ENCODE measurements at places on chromosomes 7 and 10.

GRCh38 chr7:13639396-13639795 is 350.1 kb downstream of the ETV1 start:
- DNase-seq = no peak

DNA sequence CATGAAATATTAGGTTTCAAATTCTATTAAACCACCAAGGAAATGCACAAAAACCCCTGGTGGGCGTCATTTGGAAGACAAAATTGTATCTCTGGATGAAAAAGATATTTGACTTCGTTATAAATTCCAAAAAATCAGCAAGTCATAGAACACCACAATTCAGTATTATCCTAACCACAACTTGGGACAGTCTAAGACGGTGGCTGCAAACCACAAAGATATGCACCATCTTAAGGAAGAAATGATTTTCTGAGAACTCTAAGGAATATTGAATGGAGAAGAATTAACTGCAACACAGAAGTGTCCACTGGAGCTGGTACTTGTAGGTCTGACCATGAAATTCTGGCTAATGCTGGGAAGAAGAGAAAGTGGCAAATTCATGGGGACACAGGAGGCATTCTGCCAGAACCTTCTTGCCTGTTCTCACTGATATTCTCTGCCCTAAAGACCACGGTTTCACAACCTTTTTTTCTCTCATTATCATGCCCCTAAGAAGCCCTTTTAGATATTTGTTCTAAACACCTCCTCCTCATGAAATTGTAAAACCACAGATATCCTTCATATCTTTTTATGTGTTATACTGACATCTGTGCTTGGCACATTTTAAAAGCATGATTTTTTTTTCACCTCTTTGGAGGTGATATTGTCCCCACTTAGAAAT is 92.9 kb downstream of the SFMBT2 start:
- no peak for DNase-seq

DNA sequence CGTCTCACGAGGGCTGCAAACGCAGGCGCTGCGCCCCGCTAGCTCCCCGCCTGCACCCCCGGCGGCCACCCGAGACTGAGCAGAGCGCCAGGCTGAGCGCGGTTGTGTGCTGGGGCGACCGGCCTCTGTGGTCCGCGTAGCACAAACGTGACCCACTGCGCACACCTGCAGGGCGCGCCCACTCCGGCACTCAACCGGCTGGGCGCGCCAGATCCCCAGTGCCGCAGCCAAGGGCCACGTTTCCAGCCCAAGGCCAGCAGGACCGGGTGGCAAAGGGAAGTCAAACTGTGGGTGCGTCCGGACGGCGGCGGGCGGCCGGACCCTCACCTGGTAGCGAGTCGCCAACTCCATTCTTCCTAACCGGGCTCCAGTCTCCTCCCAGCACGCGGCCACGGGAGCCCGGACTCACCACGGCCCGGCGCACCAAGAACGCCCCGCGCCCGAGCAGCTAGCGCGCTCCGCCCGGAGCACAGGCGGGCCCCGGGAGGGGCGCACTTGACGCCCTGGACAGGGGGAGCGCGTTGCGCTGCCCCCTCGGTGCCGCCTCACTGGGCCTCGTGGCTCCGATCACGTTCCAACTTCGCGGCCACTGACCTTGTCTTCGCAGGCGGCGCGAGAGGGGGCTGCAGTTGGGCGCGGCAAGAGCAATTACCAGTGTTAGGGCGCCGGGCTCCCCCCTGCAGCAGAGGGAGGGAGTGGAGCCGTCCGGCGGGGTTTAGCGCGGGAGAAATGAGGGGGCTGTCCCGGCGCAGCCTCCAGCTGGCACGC is at the start of gene CDCA7L:
Gene CDCA7L, minus strand, starts transcription at position 446 of the 768 bp plus-strand sequence. Its CDS starts 95 bp downstream, at position 351.
- peak; percentile 86 for DNase-seq

- DNase-seq = no peak
Measured at GRCh38 chr10:129275886-129276285, 191.2 kb upstream of the MGMT start.

DNA sequence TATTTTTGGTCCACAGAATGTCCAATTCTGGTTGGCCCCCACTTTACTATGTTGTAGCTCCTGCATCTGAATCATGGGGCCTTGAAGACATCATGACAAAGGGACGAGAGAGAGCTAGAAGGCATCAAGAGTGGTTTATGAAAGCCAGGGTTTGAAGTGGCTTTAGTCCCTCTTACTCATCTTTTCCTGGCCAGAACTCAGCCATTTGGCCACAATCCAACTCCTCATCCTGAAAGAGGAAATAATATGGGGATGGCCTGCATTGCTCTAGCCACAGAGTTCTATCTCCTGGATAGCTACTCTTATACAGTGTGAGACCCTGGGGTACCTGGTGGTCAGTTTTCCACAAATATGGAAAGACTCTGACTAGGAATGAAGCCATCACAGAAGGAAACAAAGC is 418.9 kb downstream of the XPNPEP1 start:
- no peak for DNase-seq

DNA sequence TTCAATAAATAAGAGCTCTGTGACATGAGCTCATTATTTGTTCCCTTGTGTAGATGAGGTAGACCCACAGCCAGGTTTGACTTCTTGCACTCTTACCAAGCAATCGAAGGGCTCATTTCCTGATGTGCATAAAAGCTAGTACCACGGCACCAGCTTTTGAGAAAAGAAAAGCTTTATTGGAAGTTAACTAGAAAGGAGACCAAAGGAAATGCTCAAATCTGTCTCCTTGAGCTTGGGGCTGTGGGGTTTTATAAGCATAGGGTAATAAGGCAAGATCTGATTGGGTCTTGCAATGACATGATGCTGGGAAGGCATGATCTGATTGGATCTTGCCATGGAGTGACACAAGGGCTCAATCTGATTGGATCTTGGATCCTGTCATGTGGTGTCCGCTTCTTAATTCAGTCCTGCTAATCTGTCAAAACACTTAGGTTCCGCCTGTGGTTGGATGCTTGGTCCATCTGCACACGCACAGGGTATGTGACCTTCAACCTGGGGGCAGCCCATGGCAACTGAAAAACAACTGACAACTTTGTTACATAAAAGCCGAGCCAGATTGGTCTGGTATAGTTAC is 47.8 kb upstream of the FRMD4A start:
- no peak for DNase-seq

DNA sequence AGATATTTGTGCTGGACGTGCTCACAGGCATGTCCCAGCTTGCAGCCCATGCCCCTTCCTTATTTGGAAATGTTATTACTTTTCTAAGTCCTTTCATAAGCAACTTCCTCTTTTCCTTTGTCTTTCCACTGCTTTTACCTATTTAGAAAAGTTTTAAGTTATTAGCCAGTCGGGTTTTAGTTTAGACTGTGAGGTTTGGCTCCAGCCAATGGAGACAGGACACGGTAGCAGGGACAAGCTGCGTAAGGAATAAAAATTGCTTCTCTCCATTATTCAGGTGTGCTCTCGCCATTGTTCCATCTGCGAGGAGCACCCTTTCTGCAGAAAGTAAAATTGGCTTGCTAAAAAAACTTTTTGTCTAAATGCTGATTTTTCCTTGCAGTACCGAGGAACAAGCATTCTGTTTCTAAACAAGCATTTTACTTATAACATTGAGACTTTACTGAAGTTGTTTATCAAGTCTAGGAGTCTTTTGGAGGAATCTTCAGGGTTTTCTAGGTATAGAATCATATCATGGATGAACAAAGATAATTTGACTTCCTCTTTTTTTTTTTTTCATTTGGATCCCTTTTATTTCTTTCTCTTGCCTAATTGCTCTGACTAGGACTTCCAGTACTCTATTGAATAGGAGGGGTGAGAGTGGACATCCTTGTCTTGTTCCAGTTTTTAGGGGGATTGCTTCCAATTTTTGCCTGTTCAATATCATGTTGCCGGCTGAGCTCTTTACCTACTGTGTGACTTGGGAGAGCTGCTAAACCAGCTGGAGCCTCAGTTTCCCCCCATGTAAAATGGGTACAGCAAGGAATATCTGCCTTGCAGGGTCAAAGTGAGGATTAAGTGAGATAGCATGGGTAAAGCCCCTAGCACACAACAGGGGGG is 63.8 kb downstream of the ALOX5 start:
- DNase-seq = no peak

DNA sequence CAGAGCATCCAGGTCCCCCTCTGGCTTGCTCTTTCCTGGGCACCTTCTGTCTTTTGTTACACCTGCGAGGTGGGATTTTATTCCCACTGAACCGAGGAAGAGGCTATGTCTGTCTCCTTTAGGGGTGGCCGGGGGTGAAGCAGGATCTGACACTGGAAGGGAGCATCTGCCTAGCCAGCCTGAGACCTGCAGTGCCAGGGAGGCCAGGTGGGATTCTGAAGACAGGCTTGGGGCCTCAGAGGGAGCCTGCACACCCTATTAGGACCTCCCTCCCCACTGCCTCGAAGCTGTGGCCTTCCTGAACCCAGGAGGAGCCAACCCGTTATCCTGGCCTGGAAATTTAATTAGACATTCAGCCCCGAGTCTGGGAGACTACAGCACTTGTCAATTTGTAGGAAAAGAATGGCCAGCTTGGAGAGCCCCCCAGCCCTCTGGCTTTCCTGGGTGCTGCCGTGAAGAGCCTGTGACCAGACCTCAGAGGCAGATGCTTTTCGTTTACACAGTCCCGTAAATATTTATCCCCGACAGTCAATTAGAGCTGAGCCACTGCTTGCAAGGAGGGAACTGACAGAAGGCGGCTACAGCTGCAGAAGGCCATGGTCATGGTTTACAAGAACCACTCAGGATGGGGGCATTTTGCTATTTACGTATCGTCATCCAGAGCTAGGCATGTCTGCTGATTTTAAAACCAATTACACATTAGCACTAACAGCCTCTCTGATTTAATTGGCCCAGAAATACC is 19.7 kb downstream of the CHAT start:
- DNase-seq = no peak

- DNase-seq = no peak
Measured at GRCh38 chr7:155361947-155362346, 64.3 kb downstream of the INSIG1 start.

GRCh38 chr10:7567911-7568620 is 98.7 kb downstream of the ITIH5 start:
- DNase-seq = no peak

GRCh38 chr10:68176797-68177196 is 55.1 kb downstream of the ATOH7 start:
- no peak for DNase-seq

GRCh38 chr7:101916041-101916800 is 98.8 kb downstream of the CUX1 start:
- DNase-seq = no peak

DNA sequence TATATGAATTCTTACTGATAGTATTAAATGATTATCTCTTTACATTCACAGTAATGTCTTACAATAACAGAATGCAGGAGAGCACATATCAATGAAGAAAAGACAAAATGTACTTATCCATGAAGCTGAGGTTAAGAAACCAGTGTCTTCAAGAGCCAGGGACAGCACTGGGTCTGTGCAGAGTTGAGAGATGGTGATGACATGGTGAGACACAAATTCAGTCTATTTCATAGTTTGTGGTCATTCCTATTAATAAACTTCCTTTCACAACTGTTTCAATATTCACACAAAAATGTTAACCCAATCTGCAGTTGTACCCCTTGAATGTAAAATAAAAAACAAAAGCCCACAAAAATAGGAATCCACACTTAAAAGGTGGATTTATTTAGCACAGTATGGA is 5.3 kb upstream of the MAGI2 start:
- DNase-seq = no peak

- DNase-seq = no peak
Measured at GRCh38 chr7:55108818-55109217, 90.0 kb downstream of the EGFR start.

GRCh38 chr7:5657901-5658300 is 123.6 kb downstream of the RNF216 start:
- no peak for DNase-seq

DNA sequence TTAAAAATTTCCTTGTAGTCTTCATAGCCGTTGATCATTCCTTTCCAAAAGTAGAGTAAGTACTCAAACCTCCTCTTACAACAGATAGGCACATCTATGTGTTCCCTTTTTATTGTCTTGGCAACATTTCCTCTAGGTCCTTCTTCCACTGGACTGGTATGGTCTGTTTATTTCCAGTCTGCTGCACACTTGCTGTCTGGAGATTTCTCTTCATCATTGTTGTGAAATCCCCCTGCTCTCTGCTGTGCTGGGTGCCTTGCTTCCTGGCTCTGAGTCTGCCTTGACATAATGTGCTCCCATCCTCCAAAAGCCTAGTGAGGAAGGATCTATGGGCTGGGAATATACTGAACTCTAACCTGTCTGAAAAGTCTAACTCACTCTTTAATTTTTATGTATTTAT is 545.3 kb upstream of the VSTM2A start:
- DNase-seq = no peak

DNA sequence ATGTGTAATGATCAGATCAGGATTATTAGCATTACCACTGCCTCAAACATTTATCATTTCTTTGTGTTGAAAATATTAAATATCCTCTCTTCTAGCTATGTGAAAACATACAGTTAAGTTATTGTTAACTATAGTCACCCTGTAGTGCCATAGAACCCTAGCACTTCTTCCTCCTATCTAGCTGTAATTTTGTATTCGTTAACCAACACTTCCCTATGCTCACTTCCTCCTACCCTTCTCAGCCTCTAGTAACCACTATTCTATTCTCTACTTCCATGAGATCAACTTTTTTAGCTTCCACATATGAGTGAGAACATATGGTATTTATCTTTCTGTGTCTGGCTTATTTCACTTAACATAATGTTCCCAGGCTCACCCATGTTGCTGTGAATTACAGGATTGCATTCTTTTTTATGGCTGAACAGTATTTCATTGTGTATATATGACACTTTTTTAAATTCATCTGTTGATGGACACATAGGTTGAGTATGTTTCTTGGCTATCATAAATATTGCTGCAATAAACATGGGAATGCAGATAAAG is 132.7 kb upstream of the RHOBTB1 start:
- DNase-seq = no peak

GRCh38 chr7:131045526-131045925 is 282.1 kb upstream of the MKLN1 start:
- no peak for DNase-seq

DNA sequence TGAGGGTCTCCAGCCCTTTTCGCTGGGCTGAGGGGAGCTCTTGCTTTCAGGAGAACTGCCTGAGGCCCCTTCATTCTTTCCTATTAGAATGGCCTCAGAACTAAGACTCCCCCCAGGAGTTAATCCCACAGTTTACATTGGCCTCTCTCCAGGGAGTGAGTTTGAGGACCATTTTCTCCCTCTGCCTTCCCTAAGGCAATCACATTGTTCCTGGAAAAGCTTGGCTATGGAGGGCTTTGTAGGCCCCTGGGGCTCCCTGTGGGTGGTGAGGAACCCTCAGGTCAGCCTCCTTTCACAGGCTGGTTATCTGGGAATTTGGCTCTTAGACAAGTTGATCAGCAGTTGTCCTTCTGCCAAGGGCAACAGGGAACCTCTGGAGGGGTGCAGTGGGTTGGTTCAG is 343.7 kb downstream of the RPS24 start:
- DNase-seq = no peak

GRCh38 chr7:11950942-11951341 is 118.9 kb upstream of the THSD7A start:
- DNase-seq = no peak

- DNase-seq = no peak
Measured at GRCh38 chr10:22611425-22612115, 102.8 kb downstream of the PIP4K2A start.

- peak; percentile 9 for DNase-seq
Measured at GRCh38 chr10:132512693-132513345, 24.8 kb upstream of the INPP5A start.

GRCh38 chr10:124708922-124709520 is 35.2 kb downstream of the FAM53B start:
- no peak for DNase-seq

- DNase-seq = no peak
Measured at GRCh38 chr10:4843525-4844180, 17.6 kb downstream of the AKR1E2 start.

All from H9 (cell line).